ENCODE measurements at places on chromosomes 6 and 20.

GRCh38 chr6:52233975-52234823, 10.1 kb downstream of the IL17F start:
- DNase-seq: peak; percentile 50

- DNase-seq: peak; percentile 78
These were observed 32.7 kb downstream of the CFAP61 start for GRCh38 chr20:20085071-20085470.

- DNase-seq: no peak
These were observed 178.8 kb upstream of the PRDM1 start for GRCh38 chr6:105907301-105907700.

DNA sequence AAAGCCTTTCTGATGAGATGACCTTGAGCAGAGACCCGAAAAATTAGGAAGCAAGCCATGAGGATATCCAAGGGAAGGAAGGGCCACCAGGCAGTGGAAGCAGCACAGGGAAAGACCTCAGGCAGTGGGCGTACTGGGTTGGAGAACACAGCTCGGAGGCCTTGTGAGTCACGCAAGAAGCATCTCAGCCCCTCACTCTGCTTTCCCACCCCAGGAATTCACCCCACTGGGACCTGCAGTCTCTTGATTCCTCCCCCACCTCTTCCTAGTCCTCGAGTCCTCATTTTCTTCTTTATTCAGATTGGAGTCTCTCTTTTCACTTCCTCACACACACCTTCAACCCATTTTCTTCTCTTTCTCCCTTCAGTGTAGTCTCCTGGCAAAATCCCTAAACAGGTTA, 27.0 kb downstream of the RPRD1B start:
- no peak for DNase-seq

- peak; percentile 12 for DNase-seq
These were observed 111.9 kb downstream of the CEBPB start for GRCh38 chr20:50302341-50303057.

DNA sequence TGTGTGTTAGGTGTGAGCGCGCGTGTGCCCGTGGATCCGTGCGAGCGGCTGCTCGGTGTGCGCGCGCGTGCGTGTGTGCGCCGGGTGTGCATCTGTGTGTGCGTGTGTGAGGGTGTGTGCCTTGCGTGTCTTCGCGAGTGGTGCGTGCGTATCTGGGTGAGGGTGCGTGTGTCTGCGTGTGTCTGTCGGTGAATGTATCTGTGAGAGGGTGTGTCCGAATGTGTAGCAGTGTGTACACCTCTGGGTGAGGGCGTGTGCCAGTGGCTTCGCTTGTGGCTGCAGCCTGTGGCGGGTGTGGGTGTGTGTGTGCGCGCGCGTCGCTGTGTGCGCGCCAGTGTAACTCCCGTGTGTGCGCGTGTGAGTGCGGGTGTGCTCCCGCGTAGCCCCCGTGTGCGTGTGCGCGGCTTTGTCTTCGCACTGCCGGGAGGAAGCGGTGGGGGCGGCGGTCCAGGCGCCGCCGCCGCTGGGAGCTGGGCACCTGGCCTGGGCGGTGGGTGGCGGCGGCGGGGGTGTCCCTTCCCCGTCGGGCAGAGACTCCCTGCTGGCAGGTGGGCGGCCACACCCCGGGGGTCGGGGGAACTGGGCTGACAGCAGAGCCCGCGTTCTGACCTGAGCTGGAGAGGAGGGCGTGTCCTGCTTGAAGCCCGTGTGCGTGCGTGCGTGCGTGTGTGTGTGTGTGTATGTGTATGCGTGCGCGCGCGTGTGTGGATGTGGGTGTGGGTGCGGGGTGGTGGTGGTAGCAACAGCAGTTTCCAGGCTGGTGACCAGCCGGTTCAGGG, 61.3 kb upstream of the EPB41L1 start:
- peak; percentile 65 for DNase-seq

DNA sequence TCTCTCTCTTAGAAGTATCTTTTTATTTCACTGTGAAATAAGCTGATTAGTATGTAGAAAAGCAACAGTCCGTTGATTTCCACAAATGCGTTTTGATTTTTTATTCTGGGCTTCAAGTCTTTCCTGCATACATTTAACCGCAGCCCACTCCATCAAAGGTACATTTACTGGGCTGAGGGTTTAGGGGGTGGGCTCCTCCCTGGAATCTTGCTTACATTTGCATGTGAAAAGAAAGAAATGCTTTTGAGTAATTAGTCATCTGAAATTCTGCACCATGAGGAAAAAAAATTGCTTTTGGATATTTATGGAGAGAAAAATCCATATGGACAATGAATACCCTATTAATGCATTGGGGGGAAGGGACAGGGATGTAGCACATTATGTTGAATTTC, 178.3 kb upstream of the MCHR2 start:
- DNase-seq: no peak

DNA sequence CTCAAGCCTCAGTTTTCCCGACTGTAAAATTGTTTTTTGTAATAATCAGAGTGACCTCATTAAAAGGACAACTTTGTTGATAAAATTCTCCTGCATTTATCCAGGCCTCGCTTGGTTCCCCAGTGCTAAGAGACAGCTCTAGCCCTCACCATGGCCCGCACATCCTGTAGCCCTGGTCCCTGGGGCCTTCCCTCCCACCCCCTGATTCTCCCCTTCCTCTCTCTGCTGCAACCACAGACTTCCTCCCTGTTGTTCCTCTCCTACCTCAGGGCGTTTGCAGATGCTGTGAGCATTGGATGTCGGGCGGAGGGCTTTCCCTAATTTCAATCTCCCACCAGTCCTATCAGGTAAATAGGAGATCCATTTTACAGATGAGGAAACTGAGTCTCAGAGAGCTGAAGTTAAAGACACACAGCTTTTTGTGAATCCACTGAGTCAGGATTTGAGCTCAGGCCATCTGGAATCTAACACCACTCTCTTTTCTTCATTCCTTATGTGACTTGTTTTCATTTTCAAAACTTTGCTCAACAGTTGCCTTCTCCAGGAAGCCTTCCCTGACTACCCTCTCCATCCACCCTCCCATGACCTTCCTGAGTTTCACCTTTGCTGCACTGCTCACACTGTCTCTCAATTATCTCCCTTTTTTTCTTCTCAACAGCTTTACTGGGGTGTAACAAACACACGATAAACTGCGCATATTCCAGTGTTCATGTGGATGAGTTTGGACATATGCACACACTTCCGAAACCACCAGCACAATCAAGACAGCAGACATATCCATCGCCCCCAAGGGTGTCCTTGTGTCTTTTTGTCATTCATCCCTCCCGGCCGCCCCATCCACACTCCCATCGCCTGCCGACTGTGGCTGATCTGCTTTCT, 107.1 kb downstream of the CEBPB start:
- DNase-seq: peak; percentile 42

DNA sequence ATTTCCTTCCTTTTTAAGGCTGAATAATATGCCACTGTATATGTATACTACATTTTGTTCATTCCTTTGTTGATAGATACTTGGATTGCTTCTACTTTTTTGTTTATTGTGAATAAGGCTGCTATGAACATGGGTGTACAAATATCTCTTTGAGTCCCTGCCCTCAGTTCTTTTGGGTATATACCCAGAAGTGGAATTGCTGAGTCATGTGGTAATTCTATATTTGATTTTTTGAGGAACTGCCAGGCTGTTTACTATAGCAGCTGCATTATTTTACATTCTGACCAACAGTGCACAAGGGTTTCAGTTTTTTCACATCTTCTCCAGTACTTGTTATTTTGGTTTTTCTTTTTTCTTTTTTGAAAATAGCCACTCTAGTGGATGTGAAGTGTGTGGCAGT, 34.1 kb downstream of the CDS2 start:
- no peak for DNase-seq

GRCh38 chr20:50605136-50605535, 86.2 kb downstream of the RIPOR3 start:
- no peak for DNase-seq

DNA sequence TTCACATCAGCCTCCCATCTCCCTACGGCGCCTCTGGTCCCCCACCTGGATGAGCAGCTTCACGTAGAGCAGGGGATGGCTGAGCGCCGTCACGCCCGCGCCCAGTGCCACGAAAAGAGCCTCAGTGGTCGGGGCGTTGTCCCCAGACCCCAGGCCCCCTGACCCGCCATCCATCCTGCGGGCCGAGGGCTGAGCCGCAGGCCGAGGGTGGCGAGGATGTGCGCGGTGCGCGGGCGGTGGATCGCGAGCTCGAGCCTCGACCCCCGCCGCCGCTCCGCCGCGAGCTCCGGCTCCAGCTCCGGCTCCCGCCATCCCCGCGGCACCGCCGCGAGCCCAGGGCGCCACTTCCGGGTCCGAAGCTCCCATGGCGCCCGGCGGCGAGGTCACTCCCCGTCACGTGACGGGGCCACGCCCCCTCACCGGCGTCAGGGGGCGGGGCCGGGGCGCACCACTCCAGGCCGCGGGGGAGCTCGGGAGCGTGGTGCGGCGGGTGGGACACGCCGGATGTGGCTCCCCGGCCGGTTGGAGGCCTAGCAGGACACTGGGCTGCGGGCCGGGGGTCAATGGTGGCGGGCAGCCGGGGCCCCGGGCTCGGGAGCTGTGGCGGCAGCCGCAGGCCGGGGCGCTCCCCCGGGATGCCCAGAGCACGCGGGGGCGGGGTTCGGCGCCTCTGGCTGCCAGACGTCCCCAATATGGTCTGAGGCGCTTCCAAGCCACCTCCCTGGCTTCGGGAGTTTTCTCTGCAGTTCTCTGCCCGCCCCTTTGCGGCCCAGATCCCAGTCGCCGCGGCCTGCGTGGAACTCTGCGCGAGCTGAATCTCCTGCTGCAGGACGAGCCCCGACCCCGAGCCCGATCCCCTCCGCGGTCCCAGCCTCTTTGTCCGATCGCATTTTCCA, at the start of gene MTCH1:
Gene MTCH1, minus strand, starts transcription at position 389 of the 896 bp plus-strand sequence. Its CDS starts 23 bp downstream, at position 366.
- peak; percentile 96 for DNase-seq

DNA sequence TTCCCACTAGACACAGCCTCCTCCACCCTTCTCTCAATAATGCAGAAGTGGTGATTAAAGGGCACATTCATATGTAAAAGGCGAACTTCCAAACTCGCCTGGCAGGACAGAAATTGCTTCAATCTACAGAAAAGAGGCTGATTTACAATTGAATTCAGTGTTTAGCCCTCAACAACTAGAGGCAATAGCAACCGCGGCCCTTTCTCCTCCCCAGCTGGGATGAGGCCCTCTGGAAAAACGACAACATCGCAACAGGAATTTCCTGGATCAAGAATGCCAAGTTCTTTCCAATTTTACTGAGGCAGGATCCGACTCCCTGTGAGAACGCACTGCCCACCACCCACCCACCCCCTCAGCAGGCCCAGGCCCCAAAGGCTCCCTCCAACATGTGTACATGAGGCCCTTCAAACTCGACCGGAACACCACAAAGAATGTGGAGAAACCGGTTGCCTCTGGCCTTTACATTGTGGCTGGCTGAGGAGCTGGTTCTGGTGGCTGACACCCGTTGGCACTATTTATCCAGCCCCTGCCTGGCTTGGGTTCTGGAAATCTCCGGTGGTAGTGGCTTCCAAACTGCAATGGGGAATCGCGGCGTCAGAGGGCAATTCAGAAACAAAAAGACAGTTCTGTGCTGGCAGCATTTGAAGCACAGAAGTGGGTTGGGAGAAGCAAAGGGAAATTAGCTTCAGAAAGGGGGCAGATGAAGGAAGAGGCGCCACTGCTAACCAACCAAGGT, 36.8 kb downstream of the ZMYND8 start:
- peak; percentile 41 for DNase-seq

- peak; percentile 62 for DNase-seq
These were observed 21.4 kb upstream of the TRAM2 start for GRCh38 chr6:52598123-52598823.

DNA sequence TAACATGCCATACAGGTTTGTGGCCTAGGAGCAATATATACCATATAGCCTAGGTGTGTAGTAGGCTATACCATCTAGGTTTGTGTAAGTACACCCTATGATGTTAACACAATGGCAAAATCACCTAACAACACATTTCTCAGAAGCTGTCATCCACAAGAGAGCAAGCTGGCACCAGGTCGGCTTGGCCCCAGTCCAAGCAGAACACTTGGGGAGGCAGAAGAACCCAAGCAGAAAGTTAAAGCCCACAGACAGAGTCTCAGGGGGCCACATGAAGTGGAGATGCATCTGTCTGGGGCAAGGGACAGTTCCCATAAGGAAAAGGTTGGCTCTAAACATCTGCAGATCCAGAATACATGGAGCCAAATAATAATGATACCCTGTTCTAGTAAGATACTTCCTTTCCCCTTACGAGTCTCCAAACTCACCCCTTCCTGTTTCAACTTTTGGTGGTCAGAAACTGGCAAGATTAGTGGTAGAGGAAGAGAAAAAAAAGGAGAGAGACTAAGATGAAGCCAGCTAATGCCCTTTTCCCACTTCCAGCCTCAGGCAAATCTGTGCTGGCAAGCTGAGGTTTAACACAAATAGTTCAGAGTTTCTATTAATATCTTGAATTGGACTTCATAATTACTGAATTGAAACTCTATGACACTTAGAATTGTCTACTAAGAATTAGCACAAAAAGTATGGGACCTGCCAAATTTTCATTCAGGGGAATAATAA, 29.5 kb downstream of the TCF21 start:
- DNase-seq: no peak

- no peak for DNase-seq
These were observed 368.0 kb downstream of the TBC1D32 start for GRCh38 chr6:120966321-120966720.

- no peak for DNase-seq
These were observed 7.5 kb upstream of the GLP1R start for GRCh38 chr6:39041072-39041471.

DNA sequence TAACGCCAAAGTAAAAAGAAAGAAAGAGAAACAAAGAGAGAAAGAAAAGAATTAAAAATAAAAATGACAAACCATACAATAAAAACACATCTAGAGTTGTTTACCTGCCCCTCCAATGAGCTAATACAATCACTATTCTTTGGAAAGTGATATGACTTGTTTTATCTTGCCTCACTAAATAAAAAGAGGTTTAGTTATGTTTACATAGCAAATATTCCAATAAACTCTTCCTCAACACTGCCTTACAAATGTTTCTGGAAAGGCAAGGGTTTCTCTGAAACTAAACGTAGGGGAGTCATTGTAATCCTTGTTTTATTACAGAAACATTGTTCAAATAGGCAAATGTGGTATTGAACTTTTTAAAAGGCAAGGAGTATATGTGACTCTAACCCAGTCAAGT, 396.2 kb downstream of the EPM2A start:
- DNase-seq: no peak

GRCh38 chr6:127282184-127282583, 15.5 kb downstream of the RNF146 start:
- no peak for DNase-seq

- no peak for DNase-seq
These were observed 666.6 kb upstream of the SLC35B3 start for GRCh38 chr6:9101920-9102319.

DNA sequence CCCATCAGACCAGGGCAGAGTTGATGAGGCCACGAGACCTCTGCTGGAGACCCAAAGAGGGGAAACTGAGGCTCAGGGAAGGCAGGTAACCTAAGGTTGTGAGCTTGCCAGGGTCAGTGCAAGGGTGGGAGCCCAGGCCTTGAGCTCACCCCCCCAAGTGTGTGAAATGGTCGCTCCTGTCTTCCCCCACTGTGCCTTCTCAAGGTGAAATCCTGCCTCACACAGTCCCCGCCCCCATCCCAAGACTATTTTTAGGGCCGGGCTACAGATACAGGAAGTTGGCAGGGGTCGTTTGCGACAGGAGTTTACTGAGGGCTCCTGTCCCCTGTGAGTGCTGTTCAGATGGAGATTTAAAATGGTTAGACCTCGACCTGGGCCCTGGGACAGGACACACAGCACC, 18.7 kb upstream of the GATA5 start:
- no peak for DNase-seq

GRCh38 chr6:161353208-161353613, 79.3 kb upstream of the AGPAT4 start:
- no peak for DNase-seq

GRCh38 chr6:73348550-73349204, 5.4 kb downstream of the DPPA5 start:
- no peak for DNase-seq

- DNase-seq: no peak
These were observed 42.4 kb upstream of the ELOVL5 start for GRCh38 chr6:53391170-53391569.

Data from psoas muscle (tissue), 8 donors.